ENCODE measurements at places on chromosomes 11 and 22.
A peak's percentile ranks its signal among the peaks of the same experiment; 100 is the strongest.

GRCh38 chr11:9030601-9031000 is 26.8 kb upstream of the NRIP3 start:
- DNase-seq: no peak

DNA sequence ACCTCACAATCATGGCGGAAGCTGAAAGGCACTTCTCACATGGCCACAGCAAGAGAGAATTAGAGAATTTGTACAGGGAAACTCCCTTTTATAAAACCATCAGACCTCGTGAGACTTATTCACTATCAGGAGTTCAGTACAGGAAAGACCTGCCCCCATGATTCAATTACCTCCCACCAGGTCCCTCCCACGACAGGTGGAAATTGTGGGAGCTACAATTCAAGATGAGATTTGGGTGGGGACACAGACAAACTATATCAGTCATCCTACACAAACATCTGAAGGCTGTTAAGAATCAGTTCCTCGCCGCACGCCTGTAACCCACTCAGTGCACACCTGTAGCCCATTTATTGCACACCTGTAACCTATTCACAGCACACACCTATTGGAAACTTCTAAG is 39.8 kb downstream of the CHST1 start:
- DNase-seq: no peak

GRCh38 chr22:39514373-39514973 is 5.9 kb upstream of the ATF4 start:
- peak; percentile 72 for DNase-seq

- DNase-seq: no peak
Measured at GRCh38 chr11:121589946-121590537, 137.3 kb upstream of the SORL1-AS1 start.

GRCh38 chr11:316891-317301 is 3.1 kb downstream of the IFITM1 start:
- DNase-seq: no peak

DNA sequence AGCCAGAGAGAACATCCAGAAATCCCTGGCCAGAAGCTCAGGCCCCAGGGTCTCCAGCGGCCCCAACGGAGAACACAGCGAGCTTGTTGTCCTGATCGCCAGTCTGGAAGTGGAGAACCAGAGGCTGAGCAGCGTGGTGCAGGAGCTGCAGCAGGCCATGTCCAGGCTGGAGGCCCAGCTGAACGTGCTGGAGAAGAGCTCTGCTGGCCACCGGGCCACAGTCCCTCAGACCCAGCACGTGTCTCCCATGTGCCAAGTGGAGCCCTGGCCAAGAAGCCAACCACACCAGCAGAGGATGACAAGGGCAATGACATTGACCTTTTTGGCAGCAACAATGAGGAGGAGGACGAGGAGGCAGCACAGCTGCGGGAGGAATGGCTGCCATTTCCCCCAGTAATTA is 20.6 kb upstream of the SCGB1D1 start:
- no peak for DNase-seq

DNA sequence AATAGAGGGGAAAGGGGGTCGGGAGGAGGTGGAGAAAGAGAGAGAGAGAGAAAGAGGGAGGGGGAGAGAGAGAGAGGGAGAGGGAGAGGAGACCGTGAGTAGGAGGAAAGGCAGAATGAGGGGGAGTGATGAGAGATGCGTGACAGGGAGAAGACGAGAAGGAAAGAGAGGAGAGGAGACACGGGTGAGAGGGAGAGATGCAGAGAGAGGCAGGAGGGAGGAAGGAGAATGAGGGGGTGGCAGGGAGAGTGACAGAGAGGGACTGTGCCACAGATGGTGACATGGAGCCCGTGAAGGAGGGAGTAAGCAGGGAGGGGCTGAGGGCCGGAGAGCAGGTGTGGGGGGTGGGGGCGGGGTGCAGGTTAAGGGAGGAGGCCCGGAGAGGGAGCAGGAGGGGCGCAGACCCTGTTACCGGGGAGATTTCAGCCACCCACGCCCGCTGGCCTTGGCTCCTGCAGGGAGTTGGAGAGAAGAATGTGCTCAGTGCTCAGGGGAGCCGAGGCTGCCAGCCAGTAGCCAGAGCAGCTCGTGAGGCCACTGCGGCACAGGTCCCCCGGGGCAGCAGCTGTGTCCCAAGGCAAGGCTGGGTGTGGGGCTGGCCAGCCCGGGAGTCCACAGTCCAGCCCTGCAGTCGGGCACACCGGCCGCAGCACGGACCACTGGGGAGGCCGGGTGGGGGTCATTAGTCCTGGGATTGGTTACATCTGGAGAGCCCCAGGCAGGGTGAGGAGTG is at the start of gene SSTR3:
Gene SSTR3, minus strand, starts transcription at position 304 of the 733 bp plus-strand sequence. CDS start 4,674 bp downstream, outside the sequence.
- no peak for DNase-seq

DNA sequence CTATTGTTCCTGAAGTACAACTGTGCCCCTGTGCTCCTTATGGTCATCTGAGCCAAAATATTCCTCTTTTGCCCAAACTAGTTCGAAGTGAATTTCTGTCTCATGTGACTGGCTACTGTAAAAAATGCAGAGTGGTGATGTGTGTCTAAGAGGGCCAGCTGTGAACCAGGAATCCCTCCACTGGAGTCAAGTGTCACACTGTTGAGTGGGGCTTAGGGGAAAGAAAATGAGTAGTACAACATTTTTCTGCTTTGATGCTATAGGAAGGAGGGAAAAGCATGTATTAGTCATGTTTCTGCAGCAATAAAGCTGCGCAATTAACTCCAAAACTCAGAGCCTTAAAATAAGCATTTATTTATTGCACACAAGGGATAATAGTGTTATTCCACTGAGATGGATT is 39.8 kb upstream of the HMGXB4 start:
- no peak for DNase-seq

GRCh38 chr22:33101550-33101949 is 43.4 kb upstream of the SYN3 start:
- DNase-seq: no peak

- no peak for DNase-seq
Measured at GRCh38 chr22:49547751-49548239, 279.9 kb downstream of the BRD1 start.

DNA sequence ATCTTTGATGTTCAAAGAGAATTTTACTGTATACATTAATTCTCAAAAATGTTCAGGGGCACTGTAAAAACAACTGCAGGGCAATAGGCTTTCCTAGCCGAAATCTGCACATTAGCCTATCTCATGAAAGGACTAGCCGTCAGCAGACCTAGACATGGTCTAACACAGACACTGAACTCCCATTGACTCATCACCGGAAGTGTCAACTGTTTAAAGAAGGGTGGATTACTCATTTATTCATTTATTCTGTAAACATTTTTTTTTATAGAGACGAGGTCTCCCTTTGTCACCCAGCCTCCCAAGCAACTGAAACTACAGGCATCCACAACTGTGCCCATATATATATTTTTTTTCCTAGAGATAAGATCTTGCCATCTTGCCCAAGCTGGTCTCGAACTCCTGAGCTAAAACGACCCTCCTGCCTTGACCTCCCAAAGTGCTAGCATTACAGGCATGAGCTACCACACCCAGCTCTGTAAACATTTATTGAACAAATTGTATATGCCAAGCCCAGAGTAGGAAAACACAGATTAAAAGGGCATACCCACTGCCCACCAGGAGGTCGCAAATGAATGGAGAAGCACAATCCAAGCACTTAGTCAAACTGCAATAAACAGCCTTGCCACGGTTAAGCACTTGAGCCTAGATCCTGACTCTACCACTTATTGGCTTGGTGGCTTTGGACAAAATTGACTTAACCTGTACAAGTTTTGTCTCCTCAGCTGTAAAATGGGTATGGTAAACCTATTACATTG is 26.6 kb downstream of the RAB30 start:
- no peak for DNase-seq

GRCh38 chr22:46660604-46661201 is 40.5 kb downstream of the GRAMD4 start:
- no peak for DNase-seq

All from endothelial cell (in vitro differentiated cells).